Karpas-422 (cell line): ENCODE measurements at places on chromosomes 3 and 15. TPM values are rescaled to one million over a fixed set of nuclear protein-coding genes. Genes with fewer than 3 reads are reported as not detected.

DNA sequence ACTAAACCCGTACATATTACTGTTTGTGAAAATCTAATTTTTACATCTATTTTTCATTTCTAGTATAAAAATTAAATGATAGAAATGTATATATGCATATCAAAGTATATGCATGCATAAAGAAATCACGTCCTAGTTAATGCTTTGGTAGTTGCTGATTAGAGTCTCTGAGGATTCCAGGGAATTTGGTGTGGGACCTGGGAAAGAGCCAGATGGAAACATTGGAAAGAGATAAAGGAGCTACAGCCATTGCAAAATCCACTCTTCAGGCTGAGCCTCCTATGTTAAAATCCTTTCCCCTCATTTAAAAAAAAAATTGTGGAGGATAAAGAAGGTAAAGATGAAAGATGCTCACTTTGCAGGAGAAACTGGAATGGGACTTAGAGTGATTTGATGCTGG lies 134.1 kb downstream of the SRGAP3 start:
- H3K27ac ChIP-seq: no peak overlapping the region
- H3K4me1 ChIP-seq: no peaks in the 10 kb centered on the region
- H3K4me3 ChIP-seq: no peak overlapping the region
- H3K36me3 ChIP-seq: no peaks in the 10 kb centered on the region

DNA sequence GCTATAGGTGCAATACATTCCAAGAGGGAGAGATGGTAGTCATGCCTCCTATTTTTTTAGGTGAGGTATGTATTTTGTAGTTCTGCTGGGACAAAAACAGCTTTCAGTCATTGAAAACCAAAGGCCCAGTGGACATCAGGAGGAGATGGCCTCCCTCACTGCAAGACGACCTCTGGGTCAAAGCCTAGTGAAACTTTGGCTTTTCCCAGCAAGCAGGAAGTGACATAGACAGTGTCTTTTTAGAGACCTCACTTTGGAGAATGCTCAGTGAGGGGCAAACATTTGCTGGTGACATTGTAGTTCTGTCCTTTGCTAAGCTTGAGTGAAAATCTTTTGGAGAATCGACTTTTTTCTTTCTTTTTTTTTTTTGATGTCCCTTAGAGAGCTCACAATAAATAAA lies 27.3 kb downstream of the LIPC start:
- no peak overlapping the region for H3K4me3 ChIP-seq
- no peaks in the 10 kb centered on the region for H3K36me3 ChIP-seq
- DNase-seq: no peak
- no peaks in the 10 kb centered on the region for H3K4me1 ChIP-seq
- H3K27ac ChIP-seq: no peak overlapping the region

DNA sequence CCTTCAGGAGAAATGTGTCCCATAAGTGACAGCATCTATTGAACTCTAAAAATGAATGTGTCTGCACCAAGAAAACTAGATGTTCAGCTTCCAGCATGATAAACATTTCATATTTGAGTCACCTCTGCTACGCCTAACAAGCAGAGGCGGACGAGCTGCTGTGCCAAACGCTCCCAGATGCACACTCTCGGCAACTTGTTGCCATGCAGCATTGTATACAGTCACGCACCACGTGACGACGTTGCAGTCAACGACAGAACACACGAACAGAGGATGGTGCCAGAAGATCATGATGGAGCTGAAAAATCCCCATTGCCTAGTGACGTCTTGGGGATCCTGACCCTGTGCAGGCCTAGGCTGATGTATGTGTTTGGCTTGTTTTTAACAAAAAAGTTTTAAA lies 137.5 kb downstream of the XXYLT1 start:
- H3K4me3 ChIP-seq: no peak overlapping the region
- H3K27ac ChIP-seq: no peak overlapping the region
- no peaks in the 10 kb centered on the region for H3K27me3 ChIP-seq
- H3K4me1 ChIP-seq: peaks cover 10% of the 10 kb centered on the region

GRCh38 chr3:184914628-184915027 lies 102.7 kb downstream of the VPS8 start:
- H3K27me3 ChIP-seq: no peaks in the 10 kb centered on the region
- DNase-seq: no peak
- no peaks in the 10 kb centered on the region for H3K4me1 ChIP-seq
- H3K4me3 ChIP-seq: no peak overlapping the region

DNA sequence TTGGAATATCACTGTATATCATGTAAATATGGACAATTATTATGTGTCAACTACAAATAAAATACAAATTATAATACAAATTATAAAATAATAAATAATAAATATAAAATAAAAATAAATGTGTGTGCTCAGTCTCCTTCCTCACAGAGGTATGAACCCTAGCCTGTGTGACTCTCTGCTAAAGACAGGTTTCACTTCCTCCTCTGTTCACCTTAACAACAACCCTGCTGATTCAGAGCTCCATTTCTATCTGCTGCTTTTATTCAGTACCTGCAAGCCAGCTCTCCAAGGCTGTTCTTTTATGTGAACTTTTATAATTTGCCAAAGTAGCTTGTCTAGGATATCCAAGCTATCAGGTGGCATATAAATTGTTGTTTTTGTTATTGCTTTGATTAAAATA lies 610.7 kb upstream of the GRM7 start:
- no peaks in the 10 kb centered on the region for H3K36me3 ChIP-seq
- peak; percentile 78 for DNase-seq
- 0 out of 2 replicates have a peak overlapping the region, but pooled peaks have one; percentile 3 for H3K4me3 ChIP-seq
- H3K4me1 ChIP-seq: peaks cover 20% of the 10 kb centered on the region
- H3K27ac ChIP-seq: peak overlapping the region; percentile 32; the same call in 1 of the 2 replicates

GRCh38 chr15:68623301-68623892 lies 44.6 kb downstream of the CORO2B start:
- H3K27ac ChIP-seq: no peak overlapping the region
- no peak overlapping the region for H3K4me3 ChIP-seq
- no peak for DNase-seq
- peaks cover 58% of the 10 kb centered on the region for H3K4me1 ChIP-seq
- no peaks in the 10 kb centered on the region for H3K27me3 ChIP-seq
- H3K36me3 ChIP-seq: no peaks in the 10 kb centered on the region

- H3K36me3 ChIP-seq: no peaks in the 10 kb centered on the region
- no peak overlapping the region for H3K27ac ChIP-seq
- no peaks in the 10 kb centered on the region for H3K27me3 ChIP-seq
- H3K4me3 ChIP-seq: no peak overlapping the region
These were observed 144.6 kb upstream of the RASGRP1 start for GRCh38 chr15:38709196-38709595.

- no peaks in the 10 kb centered on the region for H3K27me3 ChIP-seq
- no peak for DNase-seq
- H3K4me3 ChIP-seq: no peak overlapping the region
- no peak overlapping the region for H3K27ac ChIP-seq
These were observed 56.9 kb upstream of the CGNL1 start for GRCh38 chr15:57319226-57319918.

DNA sequence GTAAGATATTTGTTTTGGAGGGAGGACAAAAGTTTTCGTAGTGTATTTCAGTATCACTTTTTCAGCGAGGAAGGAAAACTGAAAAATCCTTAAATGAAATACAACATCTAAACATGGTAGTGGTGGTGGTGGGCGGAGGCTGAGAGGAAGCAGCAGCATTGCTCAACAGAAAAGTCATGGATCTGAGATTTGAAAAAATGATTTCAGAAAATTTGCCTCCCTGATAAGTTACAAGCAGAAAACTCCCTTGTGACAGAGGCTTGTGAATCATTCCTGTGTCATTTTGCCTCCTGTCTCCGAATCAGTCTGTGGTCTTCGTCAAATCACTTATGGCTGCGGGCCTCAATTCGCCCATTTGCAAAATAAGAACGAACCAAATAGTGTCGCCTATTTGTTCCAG lies 965 bp upstream of the CRBN start:
- peaks cover 15% of the 10 kb centered on the region for H3K4me1 ChIP-seq
- no peak overlapping the region for H3K4me3 ChIP-seq
- H3K27me3 ChIP-seq: no peaks in the 10 kb centered on the region
- DNase-seq: no peak
- no peak overlapping the region for H3K27ac ChIP-seq

DNA sequence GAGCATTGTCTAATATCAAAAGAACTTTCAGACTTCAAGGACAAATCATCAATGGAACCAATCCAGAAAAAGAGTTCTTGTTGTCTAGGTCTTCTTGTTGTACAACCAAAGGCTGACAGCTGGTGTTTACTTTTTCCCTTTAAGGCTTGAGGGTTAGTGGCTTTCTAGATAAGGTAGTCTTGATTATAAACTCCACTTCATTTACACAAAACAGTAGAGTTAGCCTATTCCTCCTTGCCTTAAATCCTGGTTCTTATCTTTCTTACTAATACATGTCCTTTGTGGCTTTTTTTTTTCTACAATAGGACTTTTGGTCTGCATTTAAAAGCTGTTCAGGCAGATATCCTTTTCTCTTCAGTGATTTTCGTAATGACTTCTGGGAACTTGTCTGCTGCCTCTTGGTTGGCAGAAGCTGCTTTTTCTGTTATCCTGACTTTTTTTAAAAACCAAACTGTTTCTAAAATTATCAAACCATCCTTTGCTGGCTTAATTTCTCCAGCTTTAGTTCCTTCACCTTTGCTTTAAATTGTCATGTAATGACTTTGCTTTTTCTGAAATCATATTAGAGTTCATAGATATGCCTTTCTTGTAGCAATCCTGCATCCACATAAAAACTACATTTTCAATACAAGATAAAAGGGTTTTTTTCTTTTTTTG lies 44.8 kb downstream of the STRIT1 start:
- H3K36me3 ChIP-seq: no peaks in the 10 kb centered on the region
- no peak for DNase-seq
- no peaks in the 10 kb centered on the region for H3K27me3 ChIP-seq

DNA sequence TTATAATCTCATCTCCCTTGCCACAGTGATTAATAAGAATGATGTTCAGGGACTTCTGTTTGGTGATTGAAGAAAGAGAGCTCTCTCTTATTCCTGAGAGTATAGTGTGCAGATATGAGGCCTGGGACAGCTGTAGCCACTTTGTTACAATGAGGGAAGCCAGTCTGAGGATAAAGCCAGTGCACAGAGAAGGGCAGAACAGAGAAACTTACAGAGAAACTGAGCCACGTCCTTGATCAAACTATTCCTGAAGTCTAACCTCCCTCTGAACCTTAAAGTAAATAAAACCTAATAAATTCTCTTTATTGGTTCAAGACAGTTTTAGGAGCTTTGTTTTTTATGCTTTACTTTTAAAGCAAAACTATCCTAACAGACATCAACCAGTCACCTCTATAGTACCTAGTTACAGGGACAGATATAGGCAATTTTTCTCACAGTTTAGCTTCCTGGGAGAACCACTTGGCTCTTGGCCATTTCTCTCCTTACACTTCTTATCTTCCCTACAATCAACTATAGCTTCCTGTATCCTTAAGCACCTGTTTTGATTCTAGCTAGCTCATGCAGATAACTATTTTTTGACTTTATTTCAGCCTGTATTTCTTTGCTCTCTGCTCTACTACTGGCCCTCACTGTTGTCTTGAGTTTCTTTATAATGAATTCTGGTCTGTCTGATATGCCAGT lies 284.4 kb downstream of the SHQ1 start:
- H3K36me3 ChIP-seq: no peaks in the 10 kb centered on the region
- no peaks in the 10 kb centered on the region for H3K4me1 ChIP-seq
- DNase-seq: no peak
- no peak overlapping the region for H3K4me3 ChIP-seq
- H3K27me3 ChIP-seq: 0 out of 2 replicates have a peak, but pooled peaks cover 3% of the 10 kb centered on the region

Gene NEDD4
- total RNA-seq: 3.0 and 6.3 TPM in 2 replicates

Gene PCLAF
- 24.7 and 223 TPM in 2 replicates for total RNA-seq

Gene STRA6
- total RNA-seq: 0.18 TPM in 1 of 2 replicates, not detected in the other

Gene ERICH6
- 0.22 TPM in 1 of 2 replicates, not detected in the other for total RNA-seq
